Stimulated activated CD8-positive, alpha-beta memory T cell treated with anti-CD3 and anti-CD28 coated beads, Interleukin-2, amount 100 ng/mL, for 48 hours (primary cell): ENCODE measurements at places on chromosomes 1 and 21.

- no peak for DNase-seq
Observed at GRCh38 chr1:233497679-233498078, 116.2 kb upstream of the KCNK1 start.

GRCh38 chr1:147336291-147336690, 93.8 kb downstream of the CHD1L start:
- DNase-seq: no peak

DNA sequence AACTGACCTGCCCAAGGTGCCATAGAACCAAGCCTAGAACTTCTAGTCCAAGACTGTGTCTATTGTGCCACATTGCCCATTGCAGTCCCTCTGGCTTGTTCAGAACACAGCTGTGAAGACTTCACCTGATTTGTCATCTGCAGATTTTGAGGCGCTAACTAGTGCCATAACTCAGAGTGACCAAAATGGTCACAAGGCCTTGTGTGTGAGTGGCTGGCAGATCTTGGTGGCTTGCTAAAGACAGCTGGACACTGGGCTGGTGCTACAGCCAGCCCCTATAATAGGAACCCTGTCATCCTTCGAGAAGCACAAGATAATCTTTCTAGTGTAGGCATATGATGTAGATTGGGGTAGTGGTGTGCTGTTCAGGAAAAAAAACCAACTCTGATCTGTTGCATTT, 63.7 kb upstream of the IFNLR1 start:
- no peak for DNase-seq

DNA sequence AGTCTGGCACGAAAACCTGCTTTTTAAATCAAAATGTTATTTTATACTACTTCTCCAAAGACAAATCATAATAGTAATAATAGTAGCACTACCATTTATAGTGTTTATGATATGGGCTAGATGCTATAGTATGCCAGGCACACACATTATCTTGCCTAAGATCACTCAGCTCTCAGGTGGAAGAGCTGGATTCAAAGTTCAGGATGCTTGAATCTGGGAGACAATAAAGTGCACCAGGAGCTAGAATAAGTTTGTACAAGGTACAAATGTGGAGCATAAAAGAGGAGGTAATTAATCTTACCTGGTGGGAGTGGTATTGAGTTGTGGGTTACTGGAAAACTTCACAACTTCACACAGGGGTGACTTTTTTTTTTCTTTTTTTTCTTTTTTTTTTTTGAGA, 10.0 kb upstream of the ELOVL1 start:
- no peak for DNase-seq

DNA sequence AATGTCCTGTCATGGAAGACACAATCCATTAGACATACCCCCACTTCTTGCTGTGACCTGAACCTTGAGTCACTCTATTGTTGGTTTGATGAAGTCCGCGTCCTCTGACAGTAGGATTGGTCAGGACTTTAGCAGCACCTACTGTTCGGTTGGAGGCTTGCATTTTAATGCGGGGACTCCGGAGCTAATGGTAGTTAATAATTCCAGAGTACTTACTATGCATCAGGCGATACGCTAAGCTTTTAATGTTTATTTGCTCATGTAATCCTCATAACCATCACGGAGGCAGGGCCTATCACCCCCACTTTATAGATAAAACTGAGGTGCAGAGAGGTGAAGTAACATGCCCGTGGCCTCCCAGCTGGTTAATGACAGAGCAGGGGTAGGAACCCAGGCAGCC, 7.9 kb upstream of the ELF3 start:
- no peak for DNase-seq

DNA sequence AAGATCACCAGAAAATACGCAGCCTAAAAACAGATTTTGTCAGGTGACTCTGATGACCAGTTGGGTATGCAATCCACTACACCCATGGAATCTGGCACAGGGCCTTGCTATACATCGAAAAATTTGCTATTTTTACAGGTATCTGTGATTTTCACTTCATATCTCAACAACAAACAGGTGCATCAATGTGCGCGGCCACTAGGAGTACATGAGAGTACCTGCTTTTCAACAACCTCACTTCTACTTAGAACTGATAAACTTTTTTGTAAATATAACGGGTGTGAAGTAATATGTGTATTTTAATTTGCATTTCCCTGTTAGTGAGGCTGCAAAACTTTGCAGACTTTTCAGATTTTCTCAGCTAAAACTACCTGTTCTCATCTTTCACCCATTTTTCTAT, 80.8 kb downstream of the SLC45A1 start:
- no peak for DNase-seq

DNA sequence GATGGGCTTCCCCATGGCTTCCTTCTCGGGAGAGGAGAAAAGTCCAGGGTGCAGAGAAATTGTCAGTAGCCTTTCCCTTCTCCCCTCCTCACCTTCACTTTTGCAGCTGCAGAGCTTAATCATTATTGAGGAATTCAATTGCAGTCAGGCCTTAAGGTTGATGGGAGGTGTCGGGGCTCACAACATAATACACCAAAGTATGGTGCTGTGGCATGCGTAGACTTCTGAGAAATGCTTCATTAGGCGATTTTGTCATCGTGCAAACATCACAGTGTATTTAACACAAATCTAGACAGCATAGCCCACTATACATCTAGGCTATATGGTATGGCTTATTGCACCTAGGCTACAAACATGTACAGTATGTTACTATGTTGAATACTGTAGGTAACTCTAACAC, 100.2 kb upstream of the PPM1J start:
- DNase-seq: no peak

DNA sequence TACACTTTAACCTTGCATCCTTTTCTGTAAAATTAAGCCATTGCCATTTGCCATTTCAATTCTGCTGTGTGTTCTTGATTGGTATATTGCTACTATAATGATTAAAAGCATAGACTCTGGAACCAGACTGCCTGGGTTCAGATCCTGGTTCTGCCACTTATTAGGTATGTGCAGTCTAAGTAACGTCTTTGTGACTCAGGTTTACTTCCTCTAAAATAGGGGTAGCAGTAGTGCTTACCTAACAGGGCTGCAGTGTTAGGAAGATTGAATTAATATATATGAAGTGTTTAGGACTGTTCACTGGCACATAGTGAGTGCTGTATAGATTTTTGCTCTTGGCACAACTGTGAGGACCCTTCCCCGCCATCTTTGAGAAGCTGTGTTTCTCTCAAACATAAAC, 4.4 kb downstream of the CDC42 start:
- DNase-seq: no peak

DNA sequence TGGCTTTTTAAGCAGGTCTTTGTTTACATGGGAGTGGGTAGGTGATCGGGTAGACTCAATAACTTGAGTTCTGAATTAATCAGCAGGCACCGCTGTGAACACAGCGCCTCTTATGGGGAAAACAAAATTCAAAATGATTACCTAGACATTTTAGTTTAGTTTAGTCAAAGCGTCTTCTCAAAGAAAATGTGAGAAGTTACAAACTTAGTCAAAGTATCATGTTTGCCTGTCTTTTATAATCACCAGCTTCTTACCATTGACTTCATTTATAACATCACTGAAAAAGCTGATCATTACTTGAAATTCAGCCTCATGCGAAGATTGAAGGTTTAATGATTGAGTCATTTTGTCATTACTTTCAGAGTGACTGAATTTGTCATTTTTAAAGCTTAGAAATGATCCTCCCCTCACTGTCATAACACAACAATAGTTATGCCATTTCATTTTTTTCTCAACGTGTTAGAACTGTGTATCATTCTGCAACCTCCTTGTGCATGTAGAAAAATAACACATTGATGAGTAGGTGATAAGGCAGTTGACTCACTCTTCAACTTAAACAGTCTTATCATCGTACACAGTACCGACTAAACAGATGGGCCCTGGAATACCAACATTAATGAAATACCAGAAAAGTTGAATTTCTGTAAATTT, 188.5 kb downstream of the NFIA start:
- DNase-seq: no peak

DNA sequence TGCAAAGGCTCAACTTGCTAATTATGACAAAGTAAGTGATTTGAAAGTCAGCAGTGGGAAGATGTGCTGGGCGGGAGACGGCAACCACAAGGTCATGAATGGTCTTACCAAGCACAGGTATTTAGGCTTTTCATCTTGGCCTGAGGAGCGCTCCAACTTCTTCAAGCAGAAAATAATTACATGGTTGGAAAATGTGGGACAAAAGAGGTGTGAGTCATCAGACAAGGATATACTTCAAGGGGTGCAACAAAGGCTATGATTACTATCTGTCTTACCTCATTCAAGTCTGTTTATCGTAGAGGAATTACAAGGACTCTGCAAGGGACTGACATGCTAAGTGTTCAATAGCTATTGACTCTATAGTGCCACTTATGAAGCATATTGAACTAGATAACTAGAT, 2005.7 kb downstream of the MRPL39 start:
- no peak for DNase-seq

GRCh38 chr1:30411206-30411605, 312.2 kb downstream of the MATN1 start:
- no peak for DNase-seq

DNA sequence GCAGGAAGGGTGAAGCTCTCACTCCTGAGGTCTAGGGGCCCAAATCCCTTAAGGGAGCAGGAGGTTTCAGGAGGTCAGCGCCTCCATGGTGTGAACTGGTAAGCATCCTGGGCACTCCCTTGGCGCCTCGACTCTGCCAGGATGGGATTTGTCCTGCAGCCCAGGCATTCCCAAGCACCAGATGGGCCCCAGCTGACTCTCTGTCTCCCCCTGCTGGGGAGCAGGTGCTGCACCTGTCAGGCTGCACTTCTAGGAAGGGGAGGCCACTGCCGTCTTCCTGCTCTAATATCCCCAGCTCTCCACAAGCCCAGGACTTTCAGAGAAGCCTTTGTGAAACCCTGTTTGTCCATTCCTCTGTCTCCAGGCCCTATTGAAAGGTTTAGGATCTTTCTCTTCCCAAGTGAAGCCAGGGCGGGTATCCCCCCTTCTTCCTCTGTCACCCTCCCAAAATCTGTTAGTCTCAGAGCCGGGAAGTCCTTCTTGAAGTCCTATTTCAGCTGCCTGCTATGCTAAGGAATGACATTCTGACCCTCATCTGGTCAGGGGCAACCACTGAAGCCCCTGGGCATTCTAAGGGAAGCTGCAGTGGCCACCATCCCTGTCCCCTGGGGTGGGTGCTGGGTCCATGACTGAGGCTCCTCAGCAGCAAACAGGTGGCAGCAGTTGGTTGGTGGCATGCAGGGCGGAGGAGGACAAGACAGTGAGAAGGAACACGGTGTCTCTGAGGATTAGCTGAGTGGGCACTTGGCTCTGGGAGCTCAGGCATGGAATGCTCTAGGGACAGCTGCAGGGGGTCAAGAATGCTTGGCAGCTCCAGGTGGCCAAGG, 3.2 kb downstream of the MYBPH start:
- DNase-seq: peak; percentile 28

GRCh38 chr1:53266038-53266437, 27.7 kb upstream of the MAGOH start:
- no peak for DNase-seq

DNA sequence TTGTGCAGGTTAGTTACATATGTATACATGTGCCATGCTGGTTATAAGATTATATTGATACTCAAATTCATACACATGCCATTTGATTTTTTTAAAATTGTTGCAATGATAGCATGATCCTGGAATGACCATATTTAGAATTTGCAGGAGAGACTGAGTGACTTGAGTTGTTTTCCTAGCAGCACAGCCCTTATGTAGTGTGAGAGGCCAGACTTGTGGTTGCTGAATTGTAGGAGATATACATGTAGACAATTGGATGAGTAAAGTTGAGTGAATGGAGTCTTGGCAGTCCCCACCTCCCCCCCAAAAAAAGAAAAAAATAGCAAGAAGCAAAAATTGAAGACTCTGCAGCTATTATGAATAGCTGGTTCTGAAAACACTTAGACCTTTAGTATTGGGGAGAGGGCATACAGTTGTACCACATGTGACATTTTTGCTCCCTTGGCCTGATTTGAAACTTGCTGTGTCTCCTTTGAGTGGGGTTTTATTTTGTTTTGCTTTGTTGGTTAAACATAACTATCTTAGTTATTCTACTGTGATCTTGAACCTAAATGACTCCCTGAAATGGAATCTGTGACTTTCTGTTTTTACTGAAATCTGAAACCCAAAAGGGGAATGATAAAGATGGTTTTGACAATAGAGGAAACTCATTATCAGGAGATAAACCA, 280.3 kb downstream of the HMCN1 start:
- DNase-seq: no peak

GRCh38 chr1:47849591-47850261, 147.5 kb downstream of the TRABD2B start:
- DNase-seq: no peak

- no peak for DNase-seq
Observed at GRCh38 chr1:244011786-244012185, 39.3 kb upstream of the ZBTB18 start.

- no peak for DNase-seq
Observed at GRCh38 chr1:209519786-209520185, 63.7 kb upstream of the CAMK1G start.

DNA sequence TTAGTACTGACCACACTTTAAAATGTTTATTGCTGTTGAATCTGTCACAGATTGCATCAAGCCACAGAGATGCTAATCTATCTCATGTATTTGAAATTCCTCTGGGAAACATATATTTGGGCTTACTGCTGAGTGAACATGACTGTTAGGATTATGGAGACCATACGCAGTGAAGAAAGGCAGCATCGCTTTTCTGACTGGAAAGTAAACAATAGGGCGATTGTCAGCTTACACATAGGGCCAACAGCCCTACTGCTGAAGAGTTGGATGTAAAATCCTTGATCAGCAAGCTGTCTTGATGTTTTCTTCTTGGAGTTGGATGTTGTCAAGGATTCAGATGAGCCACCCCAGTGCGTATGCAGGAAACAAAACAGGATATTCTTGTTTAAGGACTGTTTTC, 368.7 kb upstream of the ADGRL2 start:
- DNase-seq: no peak

DNA sequence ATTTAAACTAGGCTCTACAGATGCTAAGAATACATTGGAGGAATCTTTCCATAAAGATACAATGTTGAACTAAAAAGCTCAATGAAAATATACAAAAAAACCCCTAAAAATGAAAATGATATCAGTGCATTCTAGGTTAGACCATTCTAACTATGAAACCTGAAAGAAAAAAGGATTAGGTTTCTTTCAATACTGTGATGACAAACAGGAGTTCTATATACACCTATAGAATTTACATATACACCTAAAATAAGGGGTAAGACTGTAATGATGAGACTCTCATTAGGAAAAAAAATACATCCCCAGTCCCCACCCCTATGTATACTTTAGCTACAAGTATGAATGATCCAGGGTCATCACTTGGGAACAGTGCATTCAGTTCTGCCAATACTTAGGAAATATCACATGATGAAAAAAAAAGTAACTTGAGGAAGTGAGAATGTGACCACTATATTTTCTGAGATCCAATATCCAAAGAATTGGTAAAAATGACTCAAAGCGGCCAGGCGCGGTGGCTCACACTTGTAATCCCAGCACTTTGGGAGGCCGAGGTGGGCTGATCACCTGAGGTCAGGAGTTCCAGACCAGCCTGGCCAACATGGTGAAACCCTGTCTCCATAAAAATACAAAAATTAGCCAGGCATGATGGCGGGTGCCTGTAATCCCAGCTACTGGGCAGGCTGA, 26.3 kb downstream of the SELENOF start:
- no peak for DNase-seq
